CD4-positive, alpha-beta T cell treated with Interleukin-1 beta for 1 hour (primary cell): ENCODE measurements at places on chromosomes 6 and 20.
A peak's percentile ranks its signal among the peaks of the same experiment; 100 is the strongest.

DNA sequence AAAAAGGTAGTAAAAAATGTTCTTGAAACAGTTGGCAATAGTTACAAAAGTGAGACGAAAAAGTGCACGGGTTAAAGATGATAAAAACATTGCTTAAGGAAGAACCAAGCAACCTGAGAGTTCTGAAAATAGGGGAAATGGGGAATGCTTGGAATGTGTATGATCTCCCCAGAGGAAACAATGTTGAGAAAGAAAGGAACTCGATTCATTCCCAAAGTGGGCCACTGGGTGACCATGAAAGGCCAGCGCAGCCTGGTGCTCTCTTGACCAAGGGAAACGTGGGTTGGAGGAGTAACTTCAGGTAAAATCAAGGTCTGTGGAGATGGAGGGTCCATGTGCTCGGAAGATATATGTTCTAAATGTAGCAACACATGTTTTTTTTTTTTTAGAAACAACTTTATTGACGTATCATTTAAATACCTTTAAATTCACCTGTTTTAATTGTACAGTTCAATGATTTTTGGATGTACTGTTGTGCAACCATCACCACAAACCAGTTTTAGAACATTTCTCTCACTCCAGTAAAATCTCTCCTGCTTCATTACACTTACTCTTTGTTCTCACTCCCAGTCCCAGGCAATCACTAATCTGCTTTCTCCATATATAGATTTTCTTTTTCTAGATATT, 34.5 kb upstream of the CEP85L start:
- DNase-seq, result no peak

DNA sequence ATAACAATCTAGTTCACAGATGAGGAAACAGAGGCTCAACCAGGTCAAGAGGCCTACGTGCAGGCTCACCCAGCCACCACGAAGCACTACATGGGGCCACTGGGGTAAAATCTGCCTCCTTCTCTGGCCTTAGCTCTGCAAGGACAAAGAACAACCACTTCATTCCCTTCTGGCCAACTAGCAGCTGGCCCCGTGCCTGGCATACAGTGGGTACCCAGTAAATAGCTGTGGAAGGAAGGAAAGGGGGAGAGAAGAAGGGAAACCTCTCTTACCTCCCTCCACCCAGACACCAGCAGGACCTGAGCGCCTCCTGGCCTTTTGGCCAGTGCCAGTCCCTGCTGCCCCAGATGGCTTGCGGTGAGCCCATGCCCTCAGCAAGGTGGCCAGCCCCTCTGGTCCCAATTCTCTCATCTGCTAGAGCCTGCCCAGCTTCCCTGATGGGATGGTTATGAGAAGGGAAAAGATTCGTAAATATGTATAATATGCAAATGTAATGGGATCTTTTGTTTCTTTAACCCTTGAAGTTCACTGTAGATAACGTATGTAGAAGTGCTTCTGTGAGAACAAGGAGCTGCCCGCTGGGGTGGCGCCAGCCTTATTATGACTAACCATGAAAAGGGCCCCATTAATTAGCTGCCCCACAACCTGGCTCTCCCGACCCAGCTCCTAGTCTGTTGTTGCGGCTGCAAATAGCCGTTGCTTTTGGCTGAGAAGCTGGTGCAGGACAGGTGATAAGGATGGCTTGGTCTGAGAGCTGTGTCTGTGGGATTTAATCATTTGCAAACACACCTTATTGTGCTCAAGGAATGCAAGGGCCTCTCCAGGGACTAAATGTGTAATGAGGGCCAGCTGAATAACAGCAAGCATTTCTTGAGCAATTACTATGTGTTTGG, 62.0 kb downstream of the DLGAP4 start:
- DNase-seq, result no peak

- no peak for DNase-seq
These were observed 474.2 kb downstream of the KIF16B start for GRCh38 chr20:16098890-16099639.

DNA sequence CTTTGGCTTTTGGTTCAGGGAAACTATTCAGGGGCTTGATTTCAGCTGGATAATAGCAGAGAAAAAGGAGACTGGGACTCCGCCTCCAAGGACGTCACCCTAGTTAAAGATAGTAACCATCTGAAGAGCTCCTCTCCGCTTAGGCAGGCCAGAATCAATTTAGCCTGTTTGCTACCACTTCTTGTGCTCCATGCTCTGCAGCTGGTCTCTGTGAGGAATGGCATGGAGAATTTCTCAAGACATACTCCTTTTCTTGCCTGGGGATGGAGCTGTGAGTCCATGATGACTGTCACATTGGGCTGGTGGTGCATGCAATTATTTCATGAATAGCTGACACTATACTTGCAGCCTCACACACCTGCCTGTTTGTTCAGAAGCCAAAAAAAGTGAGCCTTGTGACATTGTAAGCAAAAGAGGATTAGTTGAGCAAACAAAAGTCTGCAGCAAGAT, 61.4 kb downstream of the TXLNB start:
- DNase-seq, result peak; percentile 26

DNA sequence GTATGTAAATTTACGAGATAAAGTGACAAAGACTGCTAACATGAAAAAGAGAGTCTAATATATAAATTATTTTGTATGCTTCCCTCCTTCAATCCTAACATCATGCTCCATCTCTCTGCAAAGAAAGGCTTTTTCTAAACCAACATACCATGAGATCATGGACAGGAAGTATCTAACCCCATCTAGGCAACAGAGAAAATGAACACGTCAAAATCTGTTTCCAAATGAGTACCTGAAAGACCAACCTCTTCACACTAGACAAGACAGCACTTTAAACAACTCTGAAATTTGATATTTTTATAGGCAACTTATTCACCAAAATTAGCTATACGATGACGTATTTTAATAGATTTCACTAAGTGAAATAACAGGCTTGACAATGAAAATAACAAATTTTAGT, 54.6 kb downstream of the MAN1A1 start:
- no peak for DNase-seq

- no peak for DNase-seq
These were observed 394 bp downstream of the MYB start for GRCh38 chr6:135181333-135182070.
